AG09319 (cell line): ENCODE measurements at places on chromosomes 5 and 9.

- no peak for DNase-seq
These were observed 320.8 kb upstream of the RFX3 start for GRCh38 chr9:3846573-3846972.

DNA sequence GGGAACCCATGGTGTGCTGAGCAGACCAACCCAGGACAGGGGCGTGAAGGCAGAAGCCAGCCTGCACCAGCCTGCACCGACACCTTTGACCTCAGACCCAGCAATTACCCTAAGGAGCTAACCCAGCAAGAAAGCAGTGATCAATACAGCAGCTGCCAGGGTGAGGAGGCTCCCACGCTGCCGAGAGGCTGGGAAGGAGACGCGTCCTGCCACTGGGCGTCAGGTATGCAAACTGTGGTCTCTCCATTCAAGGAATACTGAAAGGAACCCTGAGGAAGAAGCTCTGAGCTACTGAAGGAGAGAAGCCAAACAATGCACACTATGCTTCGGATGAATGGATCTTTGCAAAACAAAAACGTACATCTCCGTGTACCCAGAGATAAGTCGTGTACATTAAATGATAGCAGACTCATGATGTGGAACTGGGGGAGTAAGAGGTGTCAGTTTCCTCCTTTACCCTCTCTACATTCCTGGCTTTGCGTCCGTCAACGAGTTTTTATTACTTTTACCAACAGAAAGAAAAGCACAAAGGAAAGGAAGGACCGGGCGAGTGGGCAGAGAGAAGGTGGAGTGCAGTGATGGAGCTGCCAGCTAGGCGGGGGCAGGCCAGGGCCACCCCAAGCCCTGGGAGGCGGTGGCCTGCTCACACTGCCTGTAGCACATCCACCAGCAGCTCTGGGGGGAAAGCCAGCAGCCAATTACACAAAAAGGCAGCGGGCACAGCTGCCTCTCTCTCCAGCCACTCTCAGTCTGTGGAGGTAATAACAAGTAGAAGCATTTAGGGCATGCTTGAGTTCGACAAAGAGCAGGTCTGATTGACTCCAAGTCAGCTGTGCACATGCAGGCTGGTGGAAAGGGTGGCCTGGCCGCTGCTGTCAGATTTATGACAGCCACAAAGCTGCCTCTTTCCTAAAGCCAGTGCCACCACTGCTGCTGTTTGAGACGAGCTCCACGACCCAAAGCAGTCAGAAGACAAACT is 29.3 kb downstream of the RASGEF1C start:
- no peak for DNase-seq

GRCh38 chr5:178849316-178849715 is 10.4 kb upstream of the ZNF354B start:
- no peak for DNase-seq

DNA sequence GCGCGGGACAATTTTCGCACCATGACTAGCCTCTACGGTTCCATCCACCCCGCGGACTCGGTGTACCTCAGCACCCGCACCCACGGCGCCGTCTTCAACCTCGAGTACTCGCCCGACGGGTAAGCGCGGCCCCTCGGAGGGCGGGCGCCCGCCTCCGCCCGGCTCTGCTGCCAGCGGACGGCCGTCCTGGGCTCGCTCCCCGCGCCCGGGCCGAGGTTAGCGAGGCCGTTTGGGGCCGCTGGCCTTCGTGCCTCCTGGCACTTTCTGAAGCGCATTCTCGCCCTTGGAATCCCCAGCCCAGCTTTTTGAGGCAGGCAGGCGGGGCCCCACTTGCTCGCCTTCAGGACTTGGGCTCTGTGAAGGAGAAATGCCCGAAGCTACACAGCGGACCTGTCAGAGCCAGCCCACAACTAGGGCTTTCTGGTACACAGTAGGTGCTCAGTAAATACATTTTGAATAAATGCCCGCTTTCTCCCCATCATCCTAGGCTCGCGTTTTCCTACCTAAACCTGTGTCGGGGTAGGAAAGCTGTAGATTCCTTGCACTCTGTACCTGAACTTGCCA is 772 bp downstream of the DCAF10 start:
- no peak for DNase-seq
